ENCODE measurements at places on chromosomes 4 and X. TPM values are rescaled to one million over a fixed set of nuclear protein-coding genes. Genes with fewer than 3 reads are reported as not detected.

The SSX2B gene
- total RNA-seq = not detected

The ASB11 gene
- 3.5 TPM for total RNA-seq

The NUDT10 gene
- 1.9 TPM for total RNA-seq

The S100P gene
- total RNA-seq = not detected

The ZCCHC18 gene
- 0.32 TPM for total RNA-seq

The C1QTNF7 gene
- total RNA-seq = not detected
